GM23248 (cell line): ENCODE measurements at places on chromosomes 6 and 20. TPM values are rescaled to one million over a fixed set of nuclear protein-coding genes. Genes with fewer than 3 reads are reported as not detected.

GRCh38 chr6:139871803-139872510 is 497.5 kb upstream of the CITED2 start:
- DNase-seq: no peak

DNA sequence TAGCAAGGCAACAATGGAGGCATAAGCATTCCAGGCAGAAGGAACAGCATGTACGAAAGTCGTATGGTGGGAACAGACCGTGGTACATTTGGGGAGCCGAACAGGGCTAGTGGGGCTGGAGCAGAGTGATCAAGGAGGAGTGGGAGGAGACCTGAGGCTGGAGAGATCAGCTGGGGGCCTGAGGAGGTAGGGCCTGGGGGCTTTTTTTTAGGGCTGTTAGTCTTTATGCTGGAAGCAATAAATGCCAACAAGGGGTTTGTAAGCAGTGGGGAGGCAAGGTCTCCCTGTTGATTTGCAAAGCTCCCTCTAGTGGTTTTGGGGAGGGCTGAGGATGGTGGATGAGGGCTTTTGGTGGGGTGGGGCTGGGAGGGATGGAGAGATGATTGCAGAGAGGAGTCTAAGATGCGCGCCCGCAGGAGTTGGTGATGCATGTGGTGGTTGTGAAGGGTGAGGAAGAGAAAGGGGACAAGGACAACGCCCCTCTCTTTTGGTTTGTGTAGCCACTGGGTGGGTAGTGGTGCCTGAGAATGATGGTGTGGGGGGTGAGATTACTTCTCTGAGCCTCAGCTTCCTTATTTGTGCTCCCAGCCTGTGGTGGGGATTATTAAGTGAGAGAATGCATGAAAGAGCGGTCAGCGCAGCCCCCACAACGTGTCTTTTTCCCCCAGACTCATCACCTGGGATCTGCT is 74.1 kb upstream of the TOX2 start:
- no peak for DNase-seq

GRCh38 chr6:31822036-31822821 is 5.3 kb upstream of the HSPA1B start:
- peak; percentile 90 for DNase-seq

DNA sequence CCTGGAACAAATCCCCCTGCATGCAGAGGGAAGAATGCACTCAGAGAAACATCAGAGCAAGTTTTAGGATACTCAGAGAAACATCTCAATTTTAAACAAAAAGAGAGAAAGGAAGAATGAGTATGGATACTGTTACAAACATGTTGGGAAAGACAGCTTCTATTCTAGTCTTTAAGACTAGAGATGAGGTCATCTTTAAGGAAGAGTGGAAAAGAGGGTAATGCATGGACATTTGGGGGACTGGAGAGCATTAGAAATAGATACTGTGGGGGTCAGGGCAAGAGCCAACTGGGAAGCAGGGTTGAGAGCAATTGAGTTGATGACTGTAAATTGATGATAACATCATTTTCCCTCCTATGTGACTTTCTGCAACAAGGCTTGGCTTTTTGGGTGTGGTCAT is 431.2 kb downstream of the CDH26 start:
- DNase-seq: no peak

DNA sequence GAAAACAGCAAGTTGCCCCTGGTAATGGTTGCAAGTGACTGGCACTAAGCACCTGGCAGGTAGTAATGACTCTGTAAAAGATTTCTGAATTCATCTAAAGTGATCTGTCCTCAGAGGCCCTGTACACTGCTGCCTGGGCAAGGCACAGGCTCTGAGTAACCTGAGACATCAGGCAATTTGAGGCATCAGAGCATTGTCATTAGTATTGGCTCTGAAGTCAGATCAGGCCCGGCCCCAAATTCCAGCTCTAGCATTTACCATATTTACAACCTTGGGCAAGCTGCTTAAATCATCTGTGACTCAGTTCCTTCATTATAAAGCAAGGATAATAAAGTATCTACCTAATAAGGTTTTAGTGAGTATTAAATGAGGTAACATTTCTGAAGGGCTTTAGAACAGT is 17.3 kb upstream of the TENT5A start:
- peak; percentile 72 for DNase-seq

DNA sequence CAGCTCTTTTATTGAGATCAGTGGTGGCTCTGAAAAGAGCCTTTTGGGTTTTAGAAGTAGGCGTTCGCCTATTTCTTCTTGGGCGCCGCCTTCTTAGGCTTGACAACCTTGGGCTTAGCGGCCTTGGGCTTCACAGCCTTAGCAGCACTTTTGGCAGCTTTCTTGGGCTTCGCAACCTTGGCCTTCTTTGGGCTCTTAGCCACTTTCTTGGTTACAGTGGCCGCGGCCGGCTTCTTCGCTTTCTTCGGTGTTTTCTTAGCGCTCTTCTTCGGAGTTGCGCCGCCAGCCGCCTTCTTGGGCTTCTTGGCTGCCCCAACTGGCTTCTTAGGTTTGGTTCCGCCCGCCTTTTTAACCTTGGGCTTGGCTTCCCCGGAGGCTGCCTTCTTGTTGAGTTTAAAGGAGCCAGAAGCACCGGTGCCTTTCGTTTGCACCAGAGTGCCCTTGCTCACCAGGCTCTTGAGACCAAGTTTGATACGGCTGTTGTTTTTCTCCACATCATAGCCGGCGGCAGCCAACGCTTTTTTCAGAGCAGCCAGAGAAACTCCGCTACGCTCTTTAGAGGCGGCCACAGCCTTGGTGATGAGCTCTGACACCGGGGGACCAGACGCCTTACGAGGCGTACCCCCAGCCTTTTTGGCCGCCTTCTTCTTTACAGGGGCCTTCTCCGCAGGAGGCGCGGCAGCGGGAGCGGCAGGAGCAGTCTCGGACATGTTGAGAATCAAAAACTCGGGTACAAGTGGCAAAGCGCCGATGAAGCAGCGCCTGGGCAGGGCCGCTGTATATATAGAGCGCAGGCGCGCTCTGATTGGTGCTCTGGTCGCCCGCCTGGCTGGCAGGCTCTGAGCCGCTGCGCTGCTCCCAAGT is 31.3 kb upstream of the HFE start:
- peak; percentile 93 for DNase-seq

DNA sequence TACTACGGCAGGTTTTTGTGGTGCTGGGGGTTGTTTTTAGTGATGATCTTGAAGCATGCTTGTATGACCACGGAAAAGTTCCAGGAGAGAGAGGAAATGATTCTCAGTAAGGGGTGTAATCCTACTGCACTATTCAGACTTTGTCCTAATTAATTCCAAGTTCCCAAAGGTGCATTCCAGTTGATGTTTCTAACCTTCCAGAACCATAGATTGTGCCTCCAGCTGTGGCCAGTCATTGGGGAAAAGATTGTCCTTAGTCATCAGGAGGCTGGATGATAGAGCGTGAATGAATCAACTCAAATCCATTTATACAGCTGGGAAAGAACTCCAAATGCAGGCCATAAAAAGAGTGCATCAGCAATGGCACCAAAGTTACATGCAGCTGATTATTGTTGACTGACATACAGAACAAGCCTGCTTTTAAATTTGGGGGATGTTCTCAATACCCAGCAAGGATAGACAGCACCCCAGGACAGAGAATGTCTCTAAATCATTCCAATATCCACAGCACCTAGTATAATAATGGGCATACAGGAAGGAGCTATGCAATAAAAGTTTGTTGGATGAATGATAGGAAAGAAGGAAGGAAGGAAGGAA is 27.8 kb upstream of the PKHD1 start:
- DNase-seq: no peak

DNA sequence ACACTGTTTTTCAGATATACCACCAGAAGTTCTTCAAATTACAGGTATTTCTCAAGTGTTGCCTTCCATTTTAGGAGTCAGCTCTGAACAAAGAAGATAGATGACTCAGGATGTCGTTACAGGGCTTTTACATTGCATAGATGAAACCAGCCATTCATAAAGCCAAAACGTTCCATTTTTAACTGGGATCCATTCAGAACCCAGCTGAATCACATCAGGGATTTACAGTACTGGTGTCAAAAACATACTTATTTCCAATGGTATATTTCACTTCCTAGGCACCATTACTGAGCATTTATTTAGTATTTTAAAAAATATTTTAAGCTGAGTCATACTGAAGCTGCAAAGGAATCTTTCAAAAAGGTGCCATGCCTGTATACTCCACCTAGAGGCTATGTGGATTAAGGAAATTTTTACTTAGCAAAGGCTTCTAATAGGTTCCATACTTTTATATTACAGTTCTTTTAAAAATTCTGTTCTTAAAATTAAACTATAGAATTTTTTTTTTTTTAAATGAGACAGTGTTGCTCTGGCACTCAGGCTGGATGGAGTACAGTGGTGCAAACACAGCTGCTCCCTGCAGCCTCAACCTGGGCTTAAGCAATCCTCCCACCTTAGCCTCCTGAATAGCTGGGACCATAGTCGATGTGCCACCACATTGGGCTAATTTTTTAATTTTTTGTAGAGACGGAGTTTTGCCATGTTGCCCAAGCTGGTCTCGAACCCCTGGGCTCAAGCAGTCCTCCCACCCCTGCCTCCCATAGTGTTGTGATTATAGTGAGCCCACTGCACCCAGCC is 2.6 kb downstream of the ASF1A start:
- DNase-seq: peak; percentile 68

- peak; percentile 39 for DNase-seq
Observed at GRCh38 chr6:162385980-162386379, 341.6 kb downstream of the PRKN start.

DNA sequence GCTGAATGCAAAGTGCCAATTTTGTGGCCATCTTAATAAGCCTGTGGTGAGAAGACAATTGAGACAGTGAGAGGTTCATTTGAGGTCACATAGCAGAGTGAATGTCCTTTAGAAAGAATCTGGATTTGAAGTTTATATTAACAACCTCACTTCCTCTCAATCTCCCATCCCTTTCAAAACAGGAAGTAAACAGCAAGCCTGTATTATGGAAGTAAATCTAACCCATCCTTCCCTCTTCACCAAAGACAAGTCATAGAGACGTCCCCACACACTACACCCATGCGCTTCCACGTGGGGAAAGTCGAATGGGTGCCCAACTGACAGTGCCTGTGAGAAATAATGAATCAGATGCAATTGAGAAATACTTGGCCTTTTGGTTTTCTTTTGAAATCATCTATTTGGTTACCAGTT is 28.8 kb upstream of the CCND3 start:
- DNase-seq: peak; percentile 91

DNA sequence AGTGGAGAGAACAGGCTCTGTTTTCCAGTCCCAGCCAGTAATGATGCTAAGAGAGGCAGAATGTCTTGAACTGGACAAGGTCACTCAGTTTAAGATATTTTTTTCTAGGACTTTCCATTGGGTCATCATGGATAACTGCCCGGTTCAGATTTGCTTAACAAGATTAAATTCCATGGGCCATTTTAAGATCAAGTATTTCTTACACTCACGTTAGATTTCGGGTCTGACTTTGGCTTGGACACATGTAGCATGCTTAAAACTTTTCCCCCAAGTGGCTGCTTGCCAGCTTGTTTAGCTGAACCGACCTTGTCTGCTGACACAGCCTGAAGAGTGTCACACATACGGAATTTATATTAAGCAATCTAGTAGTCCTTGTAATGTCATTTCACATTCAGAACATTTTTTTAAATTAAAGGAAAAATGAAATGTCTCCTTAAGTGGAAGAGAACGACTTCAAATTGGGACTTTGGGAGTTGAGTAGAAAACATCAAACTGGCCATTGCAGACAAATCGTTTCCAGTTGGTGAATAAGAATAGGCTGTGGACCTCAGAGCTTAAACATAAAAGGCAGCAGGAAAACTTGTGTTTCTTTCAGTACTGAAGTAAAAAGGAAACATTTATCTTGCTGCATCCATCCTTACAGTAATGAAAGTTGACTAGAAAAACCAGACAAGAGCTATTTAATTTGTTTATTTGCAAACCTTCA is 29.0 kb downstream of the ARMC2 start:
- peak; percentile 80 for DNase-seq

DNA sequence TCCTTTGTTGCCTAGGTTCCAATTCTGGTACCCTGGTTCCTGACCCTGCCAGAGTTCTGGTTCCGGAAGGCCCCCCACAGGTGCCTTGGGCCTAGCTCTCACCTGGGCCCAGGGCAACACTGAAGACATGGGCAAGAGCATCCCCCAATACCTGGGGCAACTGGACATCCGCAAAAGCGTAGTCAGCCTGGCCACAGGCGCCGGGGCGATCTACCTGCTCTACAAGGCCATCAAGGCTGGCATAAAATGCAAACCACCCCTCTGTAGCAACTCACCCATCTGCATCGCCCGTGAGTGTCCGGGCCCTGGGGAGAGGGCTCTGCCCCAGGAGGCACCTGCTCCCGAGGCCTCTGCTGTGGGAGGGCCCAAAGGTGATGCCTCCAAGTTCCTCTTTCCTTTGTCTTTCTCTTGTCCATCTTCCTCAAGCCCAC is at the start of gene ARMC12:
Gene ARMC12, plus strand, starts transcription at position 51 of the 431 bp plus-strand sequence. Its CDS starts 77 bp downstream, at position 128.
- no peak for DNase-seq

DNA sequence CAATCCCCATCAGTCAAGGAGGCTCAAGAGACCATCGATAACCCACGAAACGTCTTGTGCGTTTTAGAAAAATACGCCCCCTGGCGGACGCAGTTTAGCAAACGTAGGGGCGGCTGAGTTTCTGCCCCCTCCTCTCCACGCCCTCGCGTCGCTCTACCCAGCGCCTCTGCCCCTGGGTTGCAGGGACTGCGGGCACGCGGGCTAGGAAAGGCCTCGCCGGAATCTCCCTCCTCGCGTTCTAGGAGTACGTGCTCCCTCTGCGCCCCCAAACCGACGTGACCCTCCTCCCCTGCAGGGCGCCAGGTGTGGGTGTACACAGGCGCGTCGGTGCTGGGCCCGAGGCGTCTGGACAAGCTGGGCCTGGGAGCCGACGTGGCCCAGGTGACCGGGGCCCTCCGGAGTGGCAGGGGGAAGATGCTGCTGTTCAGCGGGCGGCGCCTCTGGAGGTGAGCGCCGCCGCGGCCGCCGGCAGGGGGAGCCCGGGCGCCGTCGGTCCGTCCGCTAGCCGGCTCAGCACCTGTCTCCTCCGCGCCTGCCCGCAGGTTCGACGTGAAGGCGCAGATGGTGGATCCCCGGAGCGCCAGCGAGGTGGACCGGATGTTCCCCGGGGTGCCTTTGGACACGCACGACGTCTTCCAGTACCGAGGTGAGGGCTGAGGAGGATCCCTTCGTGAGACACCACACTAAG is 5.3 kb downstream of the MMP9 start:
- peak; percentile 70 for DNase-seq

GRCh38 chr6:108751282-108751681 is 96.9 kb upstream of the ARMC2 start:
- DNase-seq: no peak

GRCh38 chr6:134706153-134706552 is 243.7 kb downstream of the ALDH8A1 start:
- no peak for DNase-seq

GRCh38 chr20:35013421-35014411 is 58.0 kb downstream of the MYH7B start:
- no peak for DNase-seq

GRCh38 chr20:25481918-25482253 is 74.4 kb downstream of the GINS1 start:
- DNase-seq: no peak

- DNase-seq: no peak
Observed at GRCh38 chr20:6530779-6531315, 236.6 kb upstream of the BMP2 start.

Gene ERVFRD-1
- total RNA-seq: not detected in 2 replicates

Gene OR12D3
- not detected in 2 replicates for total RNA-seq

Gene R3HDML
- total RNA-seq: not detected in 2 replicates

Gene ALDH5A1
- 0.86 and 1.1 TPM in 2 replicates for total RNA-seq

Gene MACROD2
- total RNA-seq: 1.1 and 3.3 TPM in 2 replicates

Gene CEP57L1
- total RNA-seq: 18.1 and 20.6 TPM in 2 replicates

Gene CNBD2
- 6.6 TPM in 1 of 2 replicates, not detected in the other for total RNA-seq
